ENCODE measurements at places on chromosomes 7 and 10.
A peak's percentile ranks its signal among the peaks of the same experiment; 100 is the strongest.

DNA sequence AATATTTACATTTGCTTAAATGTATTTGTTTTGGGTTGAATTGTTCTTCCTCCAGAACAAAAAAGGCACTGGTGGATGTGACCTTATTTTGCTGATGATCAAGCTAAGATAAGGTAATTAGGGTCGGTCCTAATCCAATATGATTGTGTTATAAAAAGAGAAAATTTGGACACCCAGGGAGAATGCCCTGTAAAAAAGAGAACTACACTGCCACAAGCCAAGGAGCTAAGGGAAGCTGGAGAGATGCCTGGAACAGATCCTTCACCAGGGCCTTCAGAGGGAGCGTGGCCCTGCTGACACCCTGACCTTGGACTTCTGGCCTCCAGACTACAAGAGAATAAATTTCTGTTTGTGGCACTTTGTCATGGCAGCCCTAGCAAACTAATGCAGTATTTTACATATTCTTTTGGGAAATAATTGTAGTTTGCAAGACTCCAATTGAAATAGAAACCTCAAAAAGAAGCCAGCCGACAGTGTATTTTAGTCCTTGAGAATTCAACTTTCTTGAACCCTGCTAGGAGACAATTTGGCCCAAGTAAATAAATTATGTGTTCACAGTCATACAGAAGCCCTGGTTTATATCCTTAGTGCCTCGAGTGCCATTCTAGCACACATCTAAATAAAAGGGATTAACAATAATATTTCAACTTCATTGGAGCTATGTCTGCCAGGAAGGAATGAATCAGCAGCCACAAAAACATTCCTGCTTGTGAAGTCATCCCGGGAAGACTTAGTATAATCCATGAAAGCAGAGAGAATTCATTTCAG lies 164.6 kb downstream of the PKD1L1 start:
- DNase-seq: no peak

DNA sequence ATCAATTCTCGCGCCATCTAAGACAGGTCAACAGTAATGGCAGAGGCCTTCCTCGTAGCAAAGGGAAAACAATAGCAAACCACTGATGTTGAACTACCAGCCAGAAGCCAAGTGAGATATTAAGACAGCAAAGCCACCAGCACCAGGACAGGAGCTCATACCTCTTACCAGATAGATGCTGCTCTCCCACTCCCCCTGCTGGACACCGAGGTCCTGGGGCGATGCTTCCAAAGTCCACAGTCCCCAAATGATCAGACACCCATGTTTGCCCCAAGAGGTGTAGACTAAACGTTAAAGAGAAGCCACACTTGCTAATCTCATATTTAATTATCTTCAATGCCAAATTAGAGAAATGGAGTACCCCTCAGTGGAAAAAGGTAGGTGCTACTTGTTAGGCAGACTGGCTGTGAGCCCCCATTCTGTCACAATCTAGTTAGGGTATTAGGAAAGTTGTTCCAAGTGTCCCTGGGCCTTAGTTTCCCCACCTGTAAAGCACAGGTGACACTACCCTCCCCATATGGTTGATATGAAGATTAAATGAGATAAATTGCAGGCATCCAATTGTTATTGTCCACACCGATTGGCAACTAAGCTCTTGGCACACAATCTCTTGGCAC lies 39.9 kb downstream of the TOMM7 start:
- peak; percentile 39 for DNase-seq

- no peak for DNase-seq
These were observed 27.2 kb downstream of the IKZF1 start for GRCh38 chr7:50331564-50332208.

- no peak for DNase-seq
These were observed 218.9 kb downstream of the DOCK4 start for GRCh38 chr7:111987115-111987826.

DNA sequence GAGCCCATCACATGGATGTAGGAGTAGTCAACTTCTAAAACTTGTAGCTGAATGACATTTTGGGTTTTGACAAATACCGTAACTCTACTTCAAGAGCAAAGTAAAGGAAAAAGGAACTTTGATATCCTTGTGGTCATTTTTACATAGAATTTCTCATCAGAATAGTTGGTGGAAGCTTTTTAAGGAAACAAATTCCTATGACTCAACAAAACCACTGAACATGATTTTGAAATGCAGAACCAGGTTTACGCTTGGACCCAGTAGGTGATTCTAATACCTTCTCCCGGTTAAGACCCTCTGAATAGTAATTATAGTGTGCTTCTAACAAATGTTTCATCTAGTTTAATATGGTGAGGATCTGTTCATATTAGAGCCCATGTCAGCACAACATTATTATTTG lies 307.8 kb downstream of the GPR37 start:
- DNase-seq: no peak

DNA sequence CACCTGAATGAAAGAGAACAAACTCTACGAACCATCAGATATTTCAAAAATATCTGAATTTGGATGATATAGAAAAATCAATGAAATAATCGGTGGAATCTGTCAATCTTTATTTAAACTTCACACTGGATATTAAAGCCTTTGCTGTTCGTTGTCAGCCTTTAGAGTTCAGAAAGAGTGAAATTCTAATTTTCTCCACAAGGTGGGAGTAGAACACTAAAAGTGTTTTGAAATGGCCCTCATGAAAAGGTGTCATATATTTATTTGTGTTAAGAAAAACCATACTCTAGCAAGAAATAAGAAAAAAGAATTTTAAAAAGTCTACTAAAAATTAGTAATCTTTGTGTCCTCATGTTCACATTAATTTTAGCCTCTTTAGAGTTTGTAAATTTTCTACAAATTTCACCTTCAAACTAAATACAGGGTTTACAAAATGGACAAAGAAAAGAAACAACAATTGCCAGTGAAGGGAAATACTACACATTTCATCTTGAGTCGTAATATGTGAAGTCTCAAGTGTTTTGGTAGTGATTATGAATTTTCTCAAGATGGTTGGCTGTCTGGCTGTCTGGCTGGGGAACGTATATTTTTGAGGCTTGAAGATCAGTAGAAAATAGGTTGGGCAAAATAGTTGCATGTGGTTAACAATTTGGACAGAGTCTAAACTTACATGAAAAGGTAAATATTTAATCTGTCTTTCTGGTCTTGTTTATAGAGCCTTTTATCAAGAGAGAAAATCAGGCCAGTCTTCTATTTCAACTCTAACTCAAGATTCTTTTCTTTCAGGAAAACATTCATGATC lies 43.7 kb downstream of the DNAJB9 start:
- no peak for DNase-seq

- DNase-seq: no peak
These were observed 26.3 kb upstream of the PITRM1 start for GRCh38 chr10:3198900-3199299.

DNA sequence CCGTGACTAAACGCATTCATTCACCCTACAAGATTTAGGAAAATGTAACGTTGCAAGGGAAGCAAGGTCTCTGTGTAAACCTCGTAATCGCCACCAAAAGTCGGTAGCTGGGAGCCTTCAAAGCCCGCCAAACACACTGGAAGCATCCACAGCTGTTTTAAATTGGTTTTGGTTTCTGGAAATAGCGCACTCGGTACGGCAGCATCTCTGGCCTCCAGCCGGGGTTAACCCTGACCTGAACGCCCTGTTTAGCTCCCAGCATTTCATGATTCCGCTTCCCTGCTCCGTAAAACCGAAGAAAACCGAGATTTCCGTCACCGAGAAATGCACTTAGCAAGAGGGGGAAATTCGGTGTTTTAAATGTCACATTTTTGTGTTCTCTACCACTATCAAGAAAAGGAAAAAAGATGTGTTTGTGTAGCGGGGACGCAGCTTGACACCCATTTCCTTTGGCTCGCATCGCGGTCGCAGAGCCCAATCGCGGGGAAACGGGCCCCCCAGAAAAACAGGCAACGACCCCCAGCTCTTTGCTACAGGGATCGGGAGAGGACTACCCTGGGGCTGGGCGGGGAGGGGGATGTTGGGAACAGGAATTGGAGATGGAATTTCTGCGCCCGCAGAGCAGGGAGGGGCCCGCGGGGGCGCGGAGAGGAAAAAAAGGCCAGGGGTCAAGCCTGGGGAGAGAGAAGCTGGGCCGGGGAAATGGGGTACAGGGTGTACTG lies 646 bp downstream of the SGCE start:
- no peak for DNase-seq

DNA sequence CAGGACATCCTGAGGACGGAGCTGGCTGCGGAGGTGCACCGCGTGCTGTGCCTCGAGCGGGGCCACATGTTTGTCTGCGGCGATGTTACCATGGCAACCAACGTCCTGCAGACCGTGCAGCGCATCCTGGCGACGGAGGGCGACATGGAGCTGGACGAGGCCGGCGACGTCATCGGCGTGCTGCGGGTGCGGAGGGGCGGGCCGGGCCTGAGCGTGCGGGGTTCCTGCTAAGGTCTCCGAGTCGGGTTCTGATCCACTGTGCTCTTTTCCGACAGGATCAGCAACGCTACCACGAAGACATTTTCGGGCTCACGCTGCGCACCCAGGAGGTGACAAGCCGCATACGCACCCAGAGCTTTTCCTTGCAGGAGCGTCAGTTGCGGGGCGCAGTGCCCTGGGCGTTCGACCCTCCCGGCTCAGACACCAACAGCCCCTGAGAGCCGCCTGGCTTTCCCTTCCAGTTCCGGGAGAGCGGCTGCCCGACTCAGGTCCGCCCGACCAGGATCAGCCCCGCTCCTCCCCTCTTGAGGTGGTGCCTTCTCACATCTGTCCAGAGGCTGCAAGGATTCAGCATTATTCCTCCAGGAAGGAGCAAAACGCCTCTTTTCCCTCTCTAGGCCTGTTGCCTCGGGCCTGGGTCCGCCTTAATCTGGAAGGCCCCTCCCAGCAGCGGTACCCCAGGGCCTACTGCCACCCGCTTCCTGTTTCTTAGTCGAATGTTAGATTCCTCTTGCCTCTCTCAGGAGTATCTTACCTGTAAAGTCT lies 10.4 kb downstream of the ATG9B start:
- peak; percentile 61 for DNase-seq

DNA sequence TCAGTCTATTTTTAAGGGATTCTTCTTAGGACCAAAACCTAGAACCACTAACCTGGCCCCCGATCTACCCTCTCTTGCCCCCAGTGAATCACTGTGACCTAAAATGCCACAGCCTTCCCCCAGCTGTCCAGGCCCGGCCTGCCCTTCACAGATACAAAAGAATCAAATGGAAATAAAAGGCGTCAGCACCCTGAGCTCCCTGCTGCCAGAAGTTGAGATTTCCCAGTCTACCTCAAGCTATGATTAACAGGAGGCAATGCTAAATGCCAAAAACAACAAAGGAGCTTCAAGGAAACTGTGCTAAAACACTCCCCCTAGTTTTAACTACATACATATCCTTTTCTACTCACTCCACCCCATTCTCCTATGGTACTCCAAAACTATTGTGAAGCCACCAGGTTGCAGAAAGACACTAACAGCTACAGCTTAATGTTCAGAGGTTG lies 67.8 kb downstream of the GSAP start:
- DNase-seq: no peak

- no peak for DNase-seq
These were observed 76.6 kb downstream of the DNAJC1 start for GRCh38 chr10:21926949-21927348.

DNA sequence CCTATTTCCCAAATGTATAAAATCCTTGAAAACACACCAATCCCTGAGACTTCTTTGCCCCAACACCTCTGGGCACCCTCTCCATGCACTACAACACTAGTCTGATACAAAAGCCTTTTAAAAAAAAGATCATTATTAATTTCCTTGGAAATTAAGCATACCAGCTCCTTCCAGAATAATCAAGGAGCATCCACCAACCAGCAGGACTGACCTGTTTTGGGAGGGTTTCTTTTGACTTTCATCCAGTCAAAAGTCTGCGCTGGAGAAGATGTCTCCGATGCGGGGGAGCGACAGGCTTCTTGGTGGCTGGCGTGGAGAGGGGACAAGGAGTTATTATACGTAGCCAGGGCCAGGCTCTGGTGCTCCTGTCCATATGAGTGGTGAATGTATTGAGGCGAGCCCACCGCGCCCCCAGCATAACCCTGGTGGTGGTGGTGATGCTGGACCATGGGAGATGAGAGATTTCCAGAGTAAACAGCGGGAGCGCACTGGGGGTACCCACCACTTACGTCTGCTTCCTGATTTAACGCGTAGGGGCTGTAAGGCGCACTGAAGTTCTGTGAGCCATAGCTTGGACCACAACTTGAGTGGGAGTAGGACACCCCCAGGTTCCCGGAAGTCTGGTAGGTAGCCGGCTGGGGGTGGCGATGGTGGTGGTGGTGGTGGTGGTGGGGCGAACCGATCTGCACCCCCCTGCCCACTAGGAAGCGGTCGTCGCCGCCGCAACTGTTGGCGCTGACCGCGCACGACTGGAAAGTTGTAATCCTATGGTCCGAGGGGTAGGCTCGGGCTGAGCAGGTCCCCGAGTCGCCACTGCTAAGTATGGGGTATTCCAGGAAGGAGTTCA lies 527 bp downstream of the HOXA1 start:
- no peak for DNase-seq

DNA sequence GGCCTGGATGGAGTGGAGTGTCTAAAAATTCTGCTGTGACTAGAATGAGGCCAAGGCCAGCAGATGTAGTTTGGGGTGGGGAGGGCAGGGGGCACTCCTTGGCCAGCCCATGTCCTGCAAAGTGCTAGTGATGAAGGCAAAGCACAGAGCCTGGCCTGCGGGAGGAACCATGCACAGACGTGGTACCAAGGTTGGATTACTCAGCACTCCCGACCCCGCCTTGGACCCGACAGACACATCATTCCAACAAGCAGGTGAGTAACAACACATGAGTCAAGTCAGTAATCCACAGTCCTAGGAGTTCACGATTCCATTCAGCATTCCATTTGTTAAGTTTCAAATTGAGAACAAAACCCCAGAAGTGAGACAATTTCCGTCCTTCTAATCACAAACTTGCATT lies 317.3 kb downstream of the TCERG1L start:
- DNase-seq: no peak

DNA sequence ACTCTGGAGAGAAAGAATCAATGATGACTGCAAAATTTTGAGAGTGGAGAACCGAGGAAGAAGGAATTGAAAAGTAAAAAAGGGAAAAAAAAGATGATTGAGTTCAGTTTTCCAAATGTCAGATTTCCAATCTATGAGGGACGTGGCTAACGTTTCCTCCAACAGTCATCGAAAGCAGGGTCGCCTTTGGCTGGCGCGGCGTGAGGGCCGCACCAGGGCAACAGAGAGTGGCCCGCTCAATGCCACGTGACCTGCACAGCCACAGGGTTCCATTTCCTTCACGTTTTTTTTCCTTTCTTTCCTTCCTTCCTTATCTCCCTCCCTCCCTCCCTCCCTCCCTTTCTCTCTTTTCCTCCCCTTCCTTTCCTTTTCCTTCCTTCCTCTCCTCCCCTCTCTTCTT lies 101.9 kb downstream of the WDR37 start:
- DNase-seq: no peak

GRCh38 chr10:119755446-119755845 lies 29.6 kb downstream of the INPP5F start:
- DNase-seq: no peak
